ENCODE measurements at places on chromosomes 7 and 10. TPM values are rescaled to one million over a fixed set of nuclear protein-coding genes. Genes with fewer than 3 reads are reported as not detected.

- no peak for DNase-seq
- no peaks in the 10 kb centered on the region for H3K27me3 ChIP-seq
- no peak overlapping the region for H3K27ac ChIP-seq
- H3K4me1 ChIP-seq, result no peaks in the 10 kb centered on the region
- H3K4me3 ChIP-seq, result no peak overlapping the region
- no peaks in the 10 kb centered on the region for H3K36me3 ChIP-seq
Measured at GRCh38 chr10:121338206-121338980, 259.9 kb downstream of the FGFR2 start.

EIF5AL1 gene
- total RNA-seq, result 0.94 TPM

UPP1 gene
- total RNA-seq, result 50.4 TPM

GRCh38 chr10:115052226-115052625 lies 40.9 kb upstream of the ATRNL1 start:
- no peak for DNase-seq
- peaks cover 6% of the 10 kb centered on the region for H3K27me3 ChIP-seq
- no peaks in the 10 kb centered on the region for H3K36me3 ChIP-seq
- no peaks in the 10 kb centered on the region for H3K4me1 ChIP-seq

- H3K27ac ChIP-seq, result no peak overlapping the region
- peaks cover 32% of the 10 kb centered on the region for H3K4me1 ChIP-seq
- H3K27me3 ChIP-seq, result peaks cover 44% of the 10 kb centered on the region
- no peak for DNase-seq
- no peak overlapping the region for H3K4me3 ChIP-seq
Measured at GRCh38 chr10:21529032-21529910, 3.8 kb upstream of the SKIDA1 start.

DNA sequence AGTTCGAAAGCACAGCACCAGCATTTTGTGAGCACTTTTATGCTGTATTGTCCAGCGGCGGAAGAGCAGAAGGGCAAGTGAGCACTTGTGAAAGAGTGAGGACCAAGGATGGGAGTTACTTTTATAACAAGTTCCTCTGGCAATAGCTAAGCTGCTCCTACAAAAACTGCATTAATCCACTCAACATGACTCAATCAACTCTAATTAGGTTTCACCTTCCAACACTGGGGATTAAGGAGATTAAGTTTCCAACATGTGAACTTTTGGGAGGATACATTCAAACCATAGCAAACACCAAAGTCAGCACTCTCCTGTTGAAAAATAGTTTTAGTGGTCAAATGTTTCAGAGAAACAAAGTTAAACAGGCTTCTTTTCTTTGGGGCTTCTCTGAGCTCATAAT lies 844.5 kb downstream of the REEP3 start:
- no peak overlapping the region for H3K27ac ChIP-seq
- H3K36me3 ChIP-seq, result no peaks in the 10 kb centered on the region
- no peaks in the 10 kb centered on the region for H3K4me1 ChIP-seq

ZNHIT1 gene
- 55.8 TPM for total RNA-seq

TUBAL3 gene
- not detected for total RNA-seq

GPNMB gene
- 25.3 TPM for total RNA-seq

ACBD7 gene
- 1.5 TPM for total RNA-seq

DNA sequence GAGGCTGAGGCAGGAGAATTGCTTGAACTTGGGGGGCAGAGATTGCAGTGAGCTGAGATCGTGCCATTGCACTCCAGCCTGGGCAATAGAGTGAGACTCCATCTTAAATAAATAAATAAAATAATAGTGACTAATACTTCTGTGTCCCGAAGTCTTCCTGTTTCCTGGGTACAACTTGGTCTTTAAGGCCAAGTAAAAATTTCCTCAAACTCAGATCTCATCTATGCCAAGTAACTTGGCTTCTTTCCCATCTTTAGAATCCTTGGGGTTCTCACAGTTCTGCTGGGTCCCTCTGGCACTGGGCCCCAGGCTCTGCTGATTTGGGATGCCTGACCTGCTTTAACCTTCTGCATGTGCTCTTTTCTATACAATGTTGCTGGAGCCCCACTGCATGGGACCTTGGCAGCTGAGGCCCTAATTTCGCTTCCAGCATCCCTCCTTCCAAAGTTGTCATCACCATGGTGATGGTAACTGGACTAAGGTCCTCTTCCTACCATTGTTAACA lies 22.7 kb upstream of the AKR1B10 start:
- no peak for DNase-seq
- peaks cover 2% of the 10 kb centered on the region for H3K27me3 ChIP-seq
- no peak overlapping the region for H3K4me3 ChIP-seq
- no peaks in the 10 kb centered on the region for H3K4me1 ChIP-seq
- no peaks in the 10 kb centered on the region for H3K36me3 ChIP-seq

LRIT1 gene
- total RNA-seq, result not detected

NRF1 gene
- 32.5 TPM for total RNA-seq

GRCh38 chr10:24825551-24825950 lies 101.9 kb upstream of the ARHGAP21 start:
- peaks cover 10% of the 10 kb centered on the region for H3K4me1 ChIP-seq
- peaks cover 1% of the 10 kb centered on the region for H3K36me3 ChIP-seq
- no peak overlapping the region for H3K4me3 ChIP-seq
- no peak overlapping the region for H3K27ac ChIP-seq

- no peak overlapping the region for H3K4me3 ChIP-seq
- H3K4me1 ChIP-seq, result no peaks in the 10 kb centered on the region
- no peak for DNase-seq
- H3K36me3 ChIP-seq, result no peaks in the 10 kb centered on the region
- no peaks in the 10 kb centered on the region for H3K27me3 ChIP-seq
Measured at GRCh38 chr10:120478386-120478785, 21.4 kb downstream of the PLPP4 start.

All from activated naive CD8-positive, alpha-beta T cell treated with anti-CD3 and anti-CD28 coated beads, Interleukin-2, amount 10 ng/mL, durations not matched to agents 7 days and 5 days (primary cell).